ENCODE measurements at places on chromosomes 12 and 14.

DNA sequence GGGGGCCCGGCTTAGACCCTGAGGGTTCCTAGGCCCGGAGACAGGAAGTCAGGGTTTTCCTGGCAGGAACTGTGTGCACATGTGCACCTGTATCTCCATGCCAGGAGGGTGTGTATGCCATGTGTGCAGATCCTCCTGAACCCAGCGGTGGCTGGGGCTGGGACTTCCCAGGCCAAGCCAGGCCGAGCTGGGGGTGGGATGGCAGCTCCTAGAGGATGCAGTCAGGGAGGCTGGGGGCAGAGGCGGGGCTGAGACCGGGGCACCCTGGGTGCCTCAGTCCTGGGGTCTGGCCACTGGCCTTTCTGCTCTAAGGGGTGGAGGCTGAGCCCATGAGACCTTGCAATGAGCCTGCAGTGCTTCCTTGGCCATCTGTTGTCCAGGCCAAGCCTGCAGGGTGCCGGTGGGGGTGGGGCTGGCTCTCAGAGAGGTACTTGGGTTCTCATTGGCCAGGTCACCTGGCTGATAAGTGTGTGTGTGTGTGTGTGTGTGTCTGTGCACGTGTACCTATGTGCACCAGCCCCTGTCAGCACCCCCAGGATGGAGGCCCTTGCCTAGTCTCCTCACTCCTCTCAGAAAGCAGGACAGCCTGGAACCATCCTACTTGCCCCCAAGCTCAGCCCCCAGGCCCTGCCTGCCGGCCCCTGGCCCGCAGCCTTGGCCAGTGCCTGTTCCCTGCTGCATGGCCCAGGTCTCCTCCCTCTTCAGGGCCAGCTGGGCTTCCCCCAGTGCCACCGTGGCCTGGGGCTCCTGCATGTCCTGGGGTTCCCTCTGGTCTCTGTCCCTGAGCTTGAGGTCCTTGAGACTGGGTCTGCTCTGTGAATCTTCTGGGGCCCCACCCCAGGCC is 10.6 kb upstream of the TNFAIP2 start:
- no peak for DNase-seq

DNA sequence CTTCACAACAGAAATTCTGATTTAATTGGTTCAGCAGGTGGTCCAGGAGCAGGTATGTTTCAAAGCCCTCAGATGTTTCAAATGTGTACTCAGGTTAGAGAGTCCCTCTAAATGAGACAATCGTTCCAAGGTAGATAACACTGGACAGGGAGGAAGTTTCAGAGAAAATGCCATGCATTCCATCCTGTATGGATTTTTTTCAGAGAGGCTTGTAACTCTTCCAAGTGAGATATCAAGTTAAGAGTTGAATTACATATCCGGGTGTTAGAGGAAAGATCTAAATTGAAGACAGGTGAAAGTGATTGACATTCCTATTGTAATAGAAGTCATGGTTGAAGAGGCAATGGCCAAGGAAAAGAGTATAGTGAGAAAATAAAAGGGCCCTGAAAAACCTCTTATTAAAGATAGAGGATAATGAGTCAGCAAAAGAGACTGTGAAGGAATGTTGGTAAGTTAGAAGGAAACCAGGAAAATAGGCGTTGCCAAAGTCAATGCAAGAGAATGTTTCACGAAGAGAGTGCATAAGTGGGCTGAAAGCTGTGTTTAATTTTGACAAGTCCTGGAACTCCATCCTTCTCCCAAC is 105.8 kb downstream of the BMP4 start:
- DNase-seq: peak; percentile 19

DNA sequence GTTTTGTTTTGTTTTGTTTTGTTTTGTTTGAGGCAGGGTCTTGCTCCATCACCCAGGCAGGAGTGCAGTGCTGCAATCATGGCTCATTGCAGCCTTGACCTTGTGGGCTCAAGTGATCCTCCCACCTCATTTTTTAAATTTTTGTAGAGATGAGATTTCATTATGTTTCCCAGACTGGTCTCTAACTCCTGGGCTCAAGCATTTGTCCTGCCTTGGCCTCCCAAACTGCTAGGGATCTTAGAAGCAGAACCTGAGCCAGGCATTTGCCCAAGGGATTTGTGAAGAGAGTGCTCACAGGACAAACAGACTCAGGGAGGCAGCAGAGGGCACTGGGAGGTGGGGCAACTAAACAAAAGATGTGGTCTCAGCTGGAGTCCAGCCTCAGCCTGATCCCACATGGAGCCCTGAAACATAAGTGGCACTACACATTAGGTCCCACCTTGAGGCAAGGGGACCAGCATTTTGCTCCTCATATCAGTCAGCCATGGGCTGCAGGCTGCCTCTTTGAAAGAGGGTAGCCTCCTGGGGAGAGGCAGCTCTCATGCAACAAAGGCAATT is 86.2 kb upstream of the CMKLR1 start:
- DNase-seq: no peak

GRCh38 chr14:51507511-51507905 is 144.2 kb upstream of the FRMD6 start:
- no peak for DNase-seq

- DNase-seq: no peak
Observed at GRCh38 chr12:111057701-111058425, 137.5 kb upstream of the MYL2 start.

- no peak for DNase-seq
Observed at GRCh38 chr14:92962031-92962830, 39.3 kb downstream of the CHGA start.

- DNase-seq: no peak
Observed at GRCh38 chr12:46238821-46239220, 30.0 kb downstream of the SLC38A1 start.

Measured in HS-5 (cell line).